Right lobe of liver (tissue), 6 donors: ENCODE measurements at places on chromosomes 12 and 14. TPM values are rescaled to one million over a fixed set of nuclear protein-coding genes. Genes with fewer than 3 reads are reported as not detected.

DNA sequence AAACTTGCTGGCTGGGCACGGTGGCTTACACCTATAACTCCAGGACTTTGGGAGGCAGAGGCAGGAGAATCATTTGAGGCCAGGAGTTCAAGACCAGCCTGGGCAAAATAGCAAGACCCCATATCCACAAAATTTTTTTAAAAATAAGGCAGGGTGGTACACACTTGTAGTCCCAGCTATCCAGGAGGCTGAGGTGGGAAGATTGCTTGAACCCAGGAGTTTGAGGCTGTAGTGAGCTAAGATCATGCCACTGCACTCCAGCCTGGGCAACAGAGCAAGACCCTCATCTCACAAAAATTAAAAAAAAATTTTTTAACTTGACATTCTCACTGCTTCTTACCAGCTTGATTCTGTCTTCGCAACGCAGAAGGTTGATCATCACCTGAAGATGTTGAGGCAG lies 39.5 kb downstream of the SSH1 start:
- H3K4me1 ChIP-seq, result peaks cover 10% of the 10 kb centered on the region
- H3K36me3 ChIP-seq, result peaks cover 2% of the 10 kb centered on the region
- no peaks in the 10 kb centered on the region for H3K27me3 ChIP-seq

SLC7A8 gene
- 4.0 TPM for total RNA-seq

CCDC38 gene
- 0.86 TPM for total RNA-seq

GRCh38 chr14:100241279-100241678 lies 2.3 kb downstream of the YY1 start:
- peaks cover 2% of the 10 kb centered on the region for H3K4me1 ChIP-seq

DNA sequence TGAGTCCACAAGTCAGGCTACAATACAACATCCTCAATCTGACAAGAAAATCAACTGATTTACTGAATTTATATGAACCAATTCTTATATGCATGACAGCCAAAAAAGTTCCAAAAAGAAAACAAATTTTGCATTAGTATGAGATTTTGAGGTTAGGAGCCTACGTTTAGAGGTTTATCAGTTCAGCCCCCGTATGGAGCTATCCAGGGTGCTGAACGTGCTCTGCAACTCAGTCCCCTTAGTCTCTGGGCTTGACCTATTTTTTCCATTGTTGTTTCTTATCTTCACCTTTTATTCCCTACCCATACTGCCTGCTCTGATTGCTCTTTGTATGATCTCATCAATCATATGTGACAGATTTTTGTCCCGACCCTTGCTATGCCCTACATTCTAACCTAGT lies 693.0 kb downstream of the NRXN3 start:
- DNase-seq, result no peak
- H3K4me3 ChIP-seq, result no peak overlapping the region
- H3K27me3 ChIP-seq, result no peaks in the 10 kb centered on the region
- no peak overlapping the region for H3K27ac ChIP-seq
- no peaks in the 10 kb centered on the region for H3K36me3 ChIP-seq

RNASE1 gene
- 49.3 TPM for total RNA-seq

GRCh38 chr14:72800848-72801370 lies 93.0 kb downstream of the DPF3 start:
- no peak for DNase-seq
- no peak overlapping the region for H3K27ac ChIP-seq
- no peak overlapping the region for H3K4me3 ChIP-seq
- no peaks in the 10 kb centered on the region for H3K27me3 ChIP-seq
- no peaks in the 10 kb centered on the region for H3K4me1 ChIP-seq
- no peaks in the 10 kb centered on the region for H3K36me3 ChIP-seq

GRCh38 chr12:108634341-108634751 lies 652 bp upstream of the SELPLG start:
- H3K36me3 ChIP-seq, result no peaks in the 10 kb centered on the region
- H3K27ac ChIP-seq, result no peak overlapping the region
- no peaks in the 10 kb centered on the region for H3K27me3 ChIP-seq
- H3K4me3 ChIP-seq, result no peak overlapping the region
- no peaks in the 10 kb centered on the region for H3K4me1 ChIP-seq

SRSF9 gene
- 63.3 TPM for total RNA-seq

DNA sequence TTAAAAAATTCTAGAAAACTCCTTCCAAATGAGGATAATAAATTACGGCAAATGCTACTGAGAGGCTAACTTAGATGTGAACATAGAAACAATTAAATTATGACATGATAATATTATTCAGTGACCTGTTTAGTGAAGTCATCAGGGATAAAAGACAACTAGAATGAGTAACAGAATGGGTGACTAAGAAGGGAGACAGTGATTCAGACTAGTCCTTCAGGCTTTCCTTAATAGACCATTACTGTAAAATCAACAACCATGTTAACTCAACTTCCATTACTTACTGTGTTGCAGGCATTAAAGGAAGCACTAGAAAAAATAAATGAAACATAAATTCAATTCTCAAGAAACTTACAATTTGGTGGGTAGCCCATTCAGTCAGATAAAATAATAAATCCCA lies 543.9 kb upstream of the LRFN5 start:
- H3K27me3 ChIP-seq, result no peaks in the 10 kb centered on the region
- DNase-seq, result no peak
- H3K27ac ChIP-seq, result no peak overlapping the region
- H3K36me3 ChIP-seq, result no peaks in the 10 kb centered on the region

GRCh38 chr12:49588721-49589516 lies 16.5 kb downstream of the FAM186B start:
- H3K27me3 ChIP-seq, result no peaks in the 10 kb centered on the region
- no peaks in the 10 kb centered on the region for H3K36me3 ChIP-seq
- no peak for DNase-seq
- no peaks in the 10 kb centered on the region for H3K4me1 ChIP-seq
- H3K27ac ChIP-seq, result no peak overlapping the region

TMEM119 gene
- total RNA-seq, result not detected

DNA sequence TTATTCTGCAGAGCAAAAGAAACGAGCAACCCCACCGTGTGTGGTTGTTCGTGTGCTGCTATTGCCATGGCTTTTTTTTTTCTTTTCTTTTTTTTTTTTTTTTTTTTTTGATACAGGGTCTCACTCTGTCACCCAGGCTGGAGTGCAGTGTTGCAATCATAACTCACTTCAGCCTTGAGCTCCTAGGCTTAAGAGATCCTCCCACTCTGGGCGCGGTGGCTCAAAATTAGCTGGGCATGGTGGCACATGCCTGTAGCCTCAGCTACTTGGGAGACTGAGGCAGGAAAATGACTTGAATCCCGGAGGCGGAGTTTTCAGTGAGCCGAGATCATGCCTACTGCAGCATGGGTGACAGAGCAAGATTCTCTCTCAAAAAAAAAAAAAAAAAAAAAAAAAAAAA lies 144.2 kb downstream of the ESR2 start:
- H3K36me3 ChIP-seq, result peaks cover 33% of the 10 kb centered on the region
- H3K4me1 ChIP-seq, result no peaks in the 10 kb centered on the region

SLC5A8 gene
- not detected for total RNA-seq

ISM2 gene
- not detected for total RNA-seq
